CD4-positive, alpha-beta T cell treated with Interleukin-6 for 4 hours (primary cell): ENCODE measurements at places on chromosomes 2 and 18.

- no peak for DNase-seq
These were observed 75.4 kb downstream of the SH3RF3 start for GRCh38 chr2:109204412-109204811.

DNA sequence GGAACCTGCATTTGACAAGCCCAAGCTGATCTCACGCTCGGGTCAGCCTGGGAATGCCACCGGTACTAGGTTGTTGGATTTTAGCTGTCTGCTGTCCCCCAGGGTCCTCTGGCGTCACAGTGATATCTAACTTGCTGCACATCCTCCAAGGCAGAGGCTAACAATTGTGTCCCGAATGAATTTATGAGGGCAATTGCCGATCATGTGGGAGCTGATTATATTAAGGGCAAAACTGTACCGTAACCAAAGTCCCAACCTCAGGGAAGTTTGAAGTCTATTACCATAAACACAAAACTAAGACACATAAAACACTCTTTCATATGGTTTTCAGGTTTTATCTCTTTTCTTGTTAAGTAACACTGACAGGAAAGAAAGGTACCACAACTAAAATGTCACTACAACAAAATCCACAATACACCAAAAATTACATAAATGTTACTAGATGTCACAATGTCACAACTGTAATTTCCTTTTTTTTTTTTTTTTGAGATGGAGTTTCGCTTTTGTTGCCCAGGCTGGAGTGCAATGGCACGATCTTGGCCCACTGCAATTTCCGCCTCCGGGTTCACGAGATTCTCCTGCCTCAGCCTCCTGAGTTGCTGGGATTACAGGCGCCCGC is 6.7 kb downstream of the UXS1 start:
- DNase-seq: no peak

- DNase-seq: no peak
These were observed 493.3 kb downstream of the CMPK2 start for GRCh38 chr2:6372317-6372901.

GRCh38 chr2:122905431-122905830 is 1119.7 kb upstream of the CNTNAP5 start:
- DNase-seq: no peak

GRCh38 chr2:69227716-69228115 is 159.3 kb downstream of the GFPT1 start:
- no peak for DNase-seq

DNA sequence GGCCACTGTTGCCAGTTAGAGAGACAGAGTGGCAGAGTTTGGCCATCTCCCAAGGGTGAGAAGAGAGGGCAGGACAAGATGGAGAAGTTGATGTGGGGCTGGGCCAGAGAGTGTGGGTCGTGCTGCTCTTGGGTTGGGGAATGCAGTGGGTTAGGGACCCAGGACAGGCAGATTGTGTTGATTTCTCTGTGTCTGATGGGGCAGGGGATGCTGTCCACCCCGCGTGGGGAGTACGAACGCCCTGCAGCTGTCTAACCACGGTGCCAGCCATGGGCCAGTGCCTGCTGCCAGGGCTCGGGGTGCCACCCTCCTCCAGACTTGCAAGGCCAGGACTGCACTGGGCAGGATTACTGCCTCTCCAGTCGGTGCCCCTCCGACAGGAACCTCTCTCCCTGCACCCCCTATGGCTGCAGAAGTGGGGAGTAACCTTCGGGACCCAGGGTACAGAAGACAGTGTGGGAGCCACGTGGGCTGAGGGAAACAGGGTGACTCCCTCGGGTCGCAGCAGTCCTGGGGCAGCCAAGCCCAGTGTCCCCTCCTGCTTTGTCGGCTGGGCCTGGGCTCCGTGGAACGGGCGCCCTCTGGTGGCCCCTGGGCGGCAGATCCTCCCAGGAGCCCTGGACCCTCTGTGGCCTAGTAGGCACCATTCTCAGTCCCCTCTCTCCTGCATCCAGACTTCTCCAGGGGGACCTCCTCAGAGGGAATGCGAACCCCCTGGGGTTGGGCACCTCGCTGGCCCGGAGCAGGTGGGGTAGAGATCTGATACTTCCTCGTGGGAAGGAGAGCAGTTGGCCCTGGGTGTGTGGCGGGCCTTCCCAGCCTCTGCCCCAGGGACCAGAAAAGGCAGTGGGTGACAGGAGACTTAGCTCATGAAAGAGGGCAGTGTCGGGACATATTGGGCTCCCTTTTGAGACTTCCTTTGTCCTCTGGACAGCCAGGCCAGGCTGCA is 2.7 kb downstream of the GPC1 start:
- DNase-seq: peak; percentile 74

DNA sequence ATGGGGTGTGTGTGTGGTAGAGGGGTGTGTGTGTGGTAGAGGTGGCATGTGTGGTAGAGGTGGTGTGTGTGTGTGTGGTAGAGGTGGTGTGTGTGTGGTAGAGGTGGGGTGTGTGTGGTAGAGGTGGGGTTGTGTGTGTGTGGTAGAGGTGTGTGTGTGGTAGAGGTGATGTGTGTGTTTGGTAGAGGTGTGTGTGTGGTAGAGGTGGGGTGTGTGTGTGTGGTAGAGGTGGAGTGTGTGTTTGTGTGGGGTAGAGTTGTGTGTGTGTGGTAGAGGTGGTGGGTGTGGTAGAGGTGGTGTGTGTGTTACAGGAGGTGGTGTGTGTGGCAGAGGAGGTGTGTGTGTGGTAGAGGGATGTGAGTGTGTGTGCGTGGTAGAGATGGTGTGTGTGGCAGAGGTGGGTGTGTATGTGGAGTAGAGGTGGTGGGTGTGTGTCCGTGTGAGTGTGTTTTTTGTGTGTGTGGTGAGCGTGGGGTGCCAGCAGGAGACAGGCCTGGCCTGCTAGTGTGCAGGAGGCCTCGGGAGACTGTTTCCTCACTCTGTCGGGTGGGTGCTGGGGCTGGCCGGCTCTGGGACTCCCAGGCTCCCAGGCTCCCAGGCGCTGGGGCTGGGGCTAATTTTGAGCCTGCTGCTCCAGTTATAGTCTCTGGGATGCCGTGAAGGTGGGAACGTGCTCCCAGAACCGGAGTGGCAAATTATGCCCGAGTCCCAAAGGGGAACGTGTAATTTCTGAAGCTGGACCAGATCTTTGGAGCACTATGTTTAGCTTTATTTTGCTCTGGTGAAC is 165.2 kb downstream of the DYSF start:
- no peak for DNase-seq

GRCh38 chr2:105773568-105773967 is 28.9 kb downstream of the NCK2 start:
- no peak for DNase-seq

DNA sequence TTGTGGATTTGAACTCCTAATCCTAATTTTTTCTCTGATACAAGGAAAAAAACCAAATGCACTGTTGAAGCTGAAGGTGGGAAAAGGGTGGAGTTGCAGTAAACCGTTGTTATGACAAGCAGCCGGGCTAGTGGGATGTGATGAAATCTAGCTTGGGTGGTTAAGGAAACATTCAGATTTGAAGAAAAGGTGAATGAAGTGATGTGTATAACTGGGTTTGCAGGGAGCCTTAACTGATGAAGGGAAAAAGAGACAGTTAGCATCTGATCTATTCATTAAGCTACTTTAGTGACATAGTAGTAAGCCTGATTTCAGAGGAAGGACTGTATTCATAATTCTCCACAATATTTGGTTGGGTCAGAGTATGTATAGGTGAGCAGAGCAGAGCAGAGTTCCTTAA is 3.5 kb downstream of the EML6 start:
- DNase-seq: no peak

DNA sequence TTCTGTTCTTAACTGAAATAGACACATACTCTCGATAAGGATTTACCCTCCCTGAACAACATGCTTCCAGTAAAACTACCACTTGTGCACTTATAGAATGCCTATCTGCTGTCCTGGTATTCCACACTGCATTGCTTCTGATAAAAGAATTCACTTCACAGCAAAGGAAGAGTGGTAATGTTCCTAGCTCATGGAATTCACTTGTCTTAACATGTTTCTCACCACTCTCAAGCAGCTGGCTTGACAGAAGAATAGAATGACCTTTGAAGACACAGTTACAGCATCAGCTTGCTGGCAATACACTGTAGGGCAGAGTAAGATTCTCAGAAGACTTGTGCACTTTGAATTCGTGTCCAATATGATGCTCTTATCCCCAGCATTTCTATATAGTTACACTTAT is 524.1 kb upstream of the CNTNAP5 start:
- no peak for DNase-seq

GRCh38 chr2:233990261-233990798 is 60.2 kb upstream of the SPP2 start:
- DNase-seq: peak; percentile 64

- no peak for DNase-seq
These were observed 48.1 kb downstream of the MERTK start for GRCh38 chr2:111946294-111947114.

- DNase-seq: no peak
These were observed 99.5 kb downstream of the TCF4 start for GRCh38 chr18:55488473-55488872.

DNA sequence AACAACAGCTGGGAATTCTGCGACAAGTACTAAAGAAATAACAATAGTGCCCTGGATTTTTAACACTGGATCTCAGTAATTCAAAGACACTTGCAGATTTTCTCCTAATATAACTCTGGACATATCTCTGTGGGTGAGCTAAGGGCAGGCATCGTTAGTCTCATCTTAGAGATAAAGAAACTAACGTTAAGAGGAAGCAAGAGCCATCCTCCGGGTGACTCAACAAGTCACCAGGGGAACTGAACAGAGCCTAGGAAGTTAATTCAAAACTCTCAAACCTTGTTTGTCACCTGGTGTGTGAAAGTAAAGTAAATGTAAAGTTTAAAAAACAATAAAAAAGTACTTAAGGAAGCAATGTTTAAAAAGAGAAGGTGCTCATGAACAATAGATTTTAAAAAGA is 41.6 kb upstream of the NRP2 start:
- no peak for DNase-seq

DNA sequence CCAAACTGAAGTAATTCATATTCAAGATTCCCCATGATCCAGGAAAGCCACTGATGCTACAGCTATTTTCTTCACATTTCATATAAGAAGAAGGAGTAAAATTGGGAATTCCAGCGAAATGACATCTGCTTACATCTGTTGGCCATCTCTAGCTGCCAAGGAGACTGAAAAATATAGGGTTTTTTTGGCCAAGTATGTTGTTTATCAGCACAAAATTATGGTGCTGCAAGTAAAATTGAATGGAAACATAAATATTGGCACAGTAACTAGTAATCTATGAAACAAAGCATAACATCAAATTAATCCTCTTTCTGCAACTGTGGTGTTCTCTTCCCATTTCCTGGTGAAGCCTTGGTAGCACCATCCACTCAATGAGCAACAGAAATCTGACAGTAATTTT is 649.5 kb upstream of the ZNF804A start:
- DNase-seq: no peak

DNA sequence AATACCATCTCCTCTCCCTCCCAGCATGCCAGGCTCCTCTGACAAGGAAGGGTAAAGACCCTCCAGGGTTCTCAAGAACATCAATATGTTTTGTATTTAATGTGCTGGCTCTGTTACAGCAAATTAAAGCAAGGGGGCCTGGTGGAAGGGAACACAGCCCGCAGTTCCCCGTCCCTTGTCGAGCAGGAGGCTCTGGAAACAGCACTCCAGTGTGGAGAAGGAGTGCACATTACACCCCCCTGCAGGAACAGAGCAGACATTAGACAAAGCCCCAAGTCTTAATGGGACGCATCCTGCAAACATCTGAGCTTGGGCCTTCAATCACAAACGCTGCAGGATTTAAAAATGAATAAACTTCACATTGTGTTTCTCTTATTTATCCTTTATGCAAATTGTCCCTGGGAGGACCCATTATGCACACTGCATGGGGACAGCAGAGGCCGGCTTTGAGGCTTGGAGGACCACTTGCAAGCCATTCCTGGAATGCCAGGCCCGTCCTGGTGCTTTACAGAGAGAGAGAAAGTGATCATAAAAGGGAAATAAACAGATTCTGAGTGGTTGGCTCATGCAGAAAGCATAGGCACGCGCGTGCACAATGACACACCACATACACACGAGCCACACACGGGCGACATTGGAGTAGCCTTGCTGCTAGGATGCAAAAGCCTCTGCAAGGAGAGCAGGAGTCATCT is 328.7 kb downstream of the SMAD2 start:
- no peak for DNase-seq

GRCh38 chr2:239792405-239793084 is 232.6 kb downstream of the NDUFA10 start:
- DNase-seq: no peak

- no peak for DNase-seq
These were observed 126.1 kb downstream of the NCK2 start for GRCh38 chr2:105870858-105871257.

DNA sequence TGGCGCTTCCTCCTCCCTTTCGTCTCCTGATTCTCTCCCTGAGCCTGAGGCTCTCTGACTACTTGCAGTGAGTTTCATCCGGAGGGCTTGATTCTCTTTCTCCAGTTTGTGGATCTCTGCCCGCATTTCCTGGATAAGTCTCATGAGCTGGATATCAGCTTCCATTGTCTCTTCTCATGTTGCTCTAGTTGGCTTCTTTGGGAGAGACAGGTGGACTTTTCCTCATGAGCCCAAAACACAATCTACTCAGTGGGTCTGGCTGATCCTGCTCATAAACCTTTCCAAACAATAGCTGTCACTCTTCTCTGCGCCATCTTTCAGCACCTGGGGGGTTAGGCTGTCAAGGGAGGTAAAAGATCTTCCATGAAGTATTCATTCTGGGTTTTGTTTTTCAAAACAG is at the start of gene CCDC195:
Gene CCDC195, minus strand, starts transcription at position 165 of the 400 bp plus-strand sequence. Its CDS starts 0 bp downstream, at position 165.
- DNase-seq: no peak

DNA sequence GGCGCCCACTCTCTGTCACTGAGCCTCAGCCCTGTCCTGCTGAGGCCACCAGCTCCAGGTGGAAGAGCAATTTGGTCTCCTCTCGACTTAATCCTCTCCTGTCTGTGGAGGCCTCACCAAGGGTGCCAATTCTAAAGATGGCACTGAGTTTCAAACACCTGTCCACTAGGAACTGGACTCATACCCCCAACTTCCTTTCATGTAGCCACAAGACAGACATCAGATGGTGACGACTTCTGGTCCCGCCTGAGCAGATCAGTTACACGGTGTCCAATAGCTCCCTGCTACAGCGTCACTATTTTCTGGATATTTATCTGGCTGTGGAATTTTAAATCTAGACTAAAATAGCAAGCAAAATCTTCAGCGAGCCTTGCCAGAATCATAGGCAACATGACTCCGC is 24.5 kb upstream of the SP5 start:
- DNase-seq: no peak

- no peak for DNase-seq
These were observed 141.0 kb upstream of the BCL2L11 start for GRCh38 chr2:110979471-110980338.

DNA sequence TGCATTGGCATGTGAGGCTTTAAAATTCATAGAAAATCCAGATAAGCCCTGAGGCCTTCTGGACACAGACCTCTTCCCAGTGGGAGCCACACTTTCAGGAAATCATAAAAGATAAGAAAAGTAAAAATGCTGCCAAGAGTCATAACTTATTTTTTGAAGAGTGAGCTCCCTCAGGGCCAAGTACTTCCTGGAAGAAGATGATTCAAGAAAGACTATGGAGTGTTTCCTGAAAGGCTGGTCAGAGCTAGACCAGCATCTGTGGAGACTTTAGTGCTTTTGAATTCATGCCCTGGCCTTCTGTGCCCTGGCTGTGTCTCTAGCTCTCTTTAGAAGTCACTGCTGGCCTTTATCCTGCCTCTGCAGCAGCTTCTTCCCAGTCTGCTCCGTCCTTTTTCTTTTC is 6.4 kb upstream of the XDH start:
- no peak for DNase-seq
